ENCODE measurements at places on chromosomes 2 and 18.

- no peak for DNase-seq
These were observed 22.4 kb downstream of the ITSN2 start for GRCh38 chr2:24337890-24338289.

GRCh38 chr2:187081461-187081860 is 232.5 kb upstream of the ZSWIM2 start:
- DNase-seq, result no peak

DNA sequence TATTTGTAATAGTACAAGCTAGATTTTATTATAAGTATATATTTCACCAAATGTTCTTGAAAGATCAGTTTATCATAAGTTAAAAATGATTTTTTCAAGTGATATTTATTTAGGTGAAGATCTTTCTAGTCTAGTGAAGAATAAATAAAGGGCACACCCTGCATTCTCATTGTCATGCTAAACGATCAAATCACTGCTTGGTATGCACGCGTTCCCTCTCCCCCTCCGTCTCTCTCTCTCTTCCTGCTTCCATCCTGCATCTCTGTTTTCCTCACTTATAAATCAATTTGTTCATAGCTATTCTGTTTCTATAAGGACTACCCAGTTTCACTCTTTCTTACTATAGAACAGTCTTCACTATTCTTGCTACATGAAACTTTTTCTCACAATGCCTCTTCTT is 1067.4 kb downstream of the LRP1B start:
- DNase-seq, result no peak

DNA sequence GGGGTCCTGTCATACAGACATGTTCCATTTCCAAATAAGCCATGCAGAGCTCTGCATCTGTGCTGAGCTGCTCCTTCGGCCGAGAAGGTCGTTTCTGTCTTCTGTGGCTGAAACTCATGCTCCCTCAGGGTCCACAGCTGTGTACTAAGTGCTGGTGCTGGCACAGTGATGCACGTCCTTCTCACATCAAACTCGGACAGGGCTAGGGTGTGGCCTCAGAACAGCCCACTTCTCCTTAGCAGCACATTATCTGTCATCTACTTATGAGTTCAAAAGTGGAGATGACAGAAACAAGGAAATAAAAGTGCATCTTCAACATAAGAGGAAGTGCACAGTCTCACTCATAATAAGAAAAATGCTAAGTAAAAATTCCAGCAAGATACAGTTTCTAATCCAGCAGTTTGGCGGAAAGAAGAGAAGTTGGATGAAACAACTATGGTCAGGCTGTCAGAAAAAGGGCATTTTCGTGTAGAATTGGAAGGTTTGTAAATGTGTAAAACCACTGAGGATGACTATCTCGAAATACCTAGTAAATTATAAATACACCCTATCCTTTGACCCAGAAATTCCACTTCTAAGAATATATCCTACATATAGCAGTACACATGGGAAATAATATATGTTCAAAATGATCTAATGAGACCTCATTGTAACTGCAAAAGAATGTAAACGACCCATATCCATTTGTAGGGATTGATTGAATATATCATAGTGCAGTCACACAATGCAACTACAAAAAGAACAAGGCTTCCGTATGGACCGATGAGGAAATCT is 53.7 kb upstream of the APCDD1 start:
- DNase-seq, result no peak

GRCh38 chr2:220025207-220025606 is 397.8 kb downstream of the SLC4A3 start:
- no peak for DNase-seq

- no peak for DNase-seq
These were observed 16.5 kb downstream of the FIGN start for GRCh38 chr2:163719331-163719730.

DNA sequence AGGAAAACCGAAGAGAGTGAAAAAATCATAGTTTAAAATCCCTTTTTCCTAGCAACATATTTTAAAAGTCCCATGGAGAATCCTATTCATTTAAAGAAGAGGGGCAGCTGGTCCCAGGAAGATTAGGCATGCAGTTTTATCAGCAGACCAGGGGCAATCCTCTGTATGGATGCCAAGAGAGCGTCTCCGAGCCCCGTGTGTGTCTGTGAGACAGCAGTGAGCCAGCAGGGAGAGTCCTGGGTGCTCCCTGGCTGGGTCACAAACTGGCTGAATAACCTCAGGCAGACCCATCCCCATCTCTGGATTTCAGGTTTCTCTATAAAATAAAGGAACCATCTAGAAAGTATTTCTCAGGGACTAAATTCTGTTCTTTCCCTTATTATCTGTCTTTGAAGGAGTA is 128.2 kb upstream of the RIOK3 start:
- DNase-seq, result no peak

DNA sequence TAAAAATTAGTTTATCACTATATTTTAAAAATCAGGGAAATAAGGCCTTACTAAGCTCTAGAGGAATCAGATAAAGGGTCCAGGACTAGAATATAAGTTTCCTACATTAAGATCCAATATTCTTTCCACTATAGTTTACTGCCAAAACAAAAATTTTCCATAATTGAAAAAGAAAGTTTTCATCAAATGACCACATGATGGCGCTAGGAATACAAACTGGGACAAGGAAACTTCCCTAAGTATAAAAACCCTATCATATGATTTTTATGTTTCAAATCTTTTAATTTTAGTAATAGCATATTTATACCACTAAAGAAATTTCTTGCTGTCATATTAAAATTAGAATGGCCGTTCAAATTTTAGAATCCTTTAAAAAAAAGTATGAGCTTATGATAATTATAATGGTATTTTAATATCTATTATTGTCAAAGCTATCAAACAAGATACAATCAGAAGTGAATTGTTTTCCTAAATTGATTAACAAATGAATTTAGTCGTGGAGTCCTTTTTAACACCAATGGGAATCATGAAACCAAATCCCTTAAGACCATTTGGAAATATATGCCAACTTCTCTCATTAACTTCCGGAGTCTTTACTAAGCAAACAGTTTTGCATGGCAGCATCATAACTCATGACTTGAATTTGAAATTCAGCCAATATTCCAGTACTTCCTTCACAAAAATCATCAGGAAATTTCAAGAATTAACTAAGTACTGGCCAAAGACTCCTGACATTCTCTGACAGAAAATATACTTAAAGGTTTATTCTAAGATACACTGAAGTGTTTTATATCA is 70.3 kb downstream of the SCN1A start:
- no peak for DNase-seq
